ENCODE measurements at places on chromosomes 7 and 10.

GRCh38 chr7:24970676-24971075, 9.3 kb downstream of the OSBPL3 start:
- peak; percentile 27 for DNase-seq

GRCh38 chr7:92699560-92699959, 109.4 kb upstream of the FAM133B start:
- DNase-seq, result peak; percentile 31

GRCh38 chr10:101615525-101616116, 27.5 kb downstream of the DPCD start:
- no peak for DNase-seq

DNA sequence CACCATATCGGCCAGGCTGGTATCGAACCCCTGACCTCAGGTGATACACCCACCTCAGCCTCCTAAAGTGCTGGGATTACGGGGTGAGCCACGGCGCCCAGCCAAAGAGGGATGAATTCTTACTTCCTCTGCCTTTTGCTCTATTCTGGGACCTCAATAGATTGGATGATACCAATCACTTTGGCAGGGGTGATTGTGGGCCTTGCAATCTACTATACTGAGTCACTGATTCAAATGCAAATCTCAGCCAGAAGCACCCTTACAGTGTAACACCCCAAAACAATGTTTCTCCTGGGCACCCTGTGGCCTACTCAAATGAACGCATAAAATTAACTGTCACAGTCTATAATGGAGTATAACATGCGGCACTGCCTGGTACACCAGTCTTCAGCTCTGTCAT, 596.7 kb upstream of the LRRTM3 start:
- DNase-seq, result no peak

- DNase-seq, result no peak
These were observed 44.5 kb downstream of the PALD1 start for GRCh38 chr10:70523057-70523456.

GRCh38 chr7:44056681-44057080, 8.7 kb downstream of the PGAM2 start:
- DNase-seq, result no peak

Data from SJCRH30 (cell line).